ENCODE measurements at places on chromosomes 16 and 17.

- no peak for DNase-seq
Measured at GRCh38 chr16:24010440-24011089, 174.8 kb downstream of the PRKCB start.

DNA sequence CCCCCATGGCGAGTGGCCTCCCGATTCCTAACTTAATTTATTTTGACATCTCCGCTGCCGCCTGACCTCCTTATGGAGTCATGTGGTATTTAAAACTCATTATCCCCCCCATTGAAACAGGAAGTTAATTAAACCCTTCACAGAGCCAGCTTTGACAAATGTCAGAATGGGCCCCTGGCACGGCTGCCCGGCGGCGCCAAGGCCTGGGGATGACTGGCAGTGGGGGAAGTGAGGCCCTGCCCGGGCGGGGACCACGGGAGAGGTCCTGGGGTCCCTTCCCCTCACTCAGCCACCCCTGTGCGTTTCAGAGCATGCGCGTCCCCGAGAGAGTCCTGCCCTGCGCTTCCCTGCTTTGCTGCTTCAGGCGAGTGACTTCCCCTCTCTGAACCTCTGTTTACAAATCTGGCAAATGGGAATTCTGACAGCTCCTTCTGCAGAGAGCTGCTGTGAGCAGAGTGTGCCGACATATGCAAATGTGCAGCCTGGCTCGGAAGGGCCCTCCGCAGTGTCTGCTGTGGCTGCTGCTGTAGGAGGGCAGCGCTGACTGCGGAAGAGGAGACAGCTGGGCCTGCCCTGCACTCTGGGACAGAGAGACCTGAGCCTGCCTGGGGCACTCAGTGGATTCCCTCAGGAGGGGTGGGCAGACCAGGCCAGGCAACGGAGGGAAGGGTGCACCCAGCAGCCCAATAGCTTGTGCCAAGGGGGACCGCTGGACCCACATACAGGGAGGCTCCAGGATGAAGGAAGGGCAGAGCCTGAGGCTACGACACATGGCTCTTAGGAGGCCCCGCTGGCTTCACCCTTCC is 4.4 kb upstream of the ZFPM1 start:
- no peak for DNase-seq

- DNase-seq, result no peak
Measured at GRCh38 chr17:78924481-78925151, 571 bp downstream of the TIMP2 start.

- DNase-seq, result no peak
Measured at GRCh38 chr17:6558932-6559752, 2.8 kb upstream of the PITPNM3 start.

DNA sequence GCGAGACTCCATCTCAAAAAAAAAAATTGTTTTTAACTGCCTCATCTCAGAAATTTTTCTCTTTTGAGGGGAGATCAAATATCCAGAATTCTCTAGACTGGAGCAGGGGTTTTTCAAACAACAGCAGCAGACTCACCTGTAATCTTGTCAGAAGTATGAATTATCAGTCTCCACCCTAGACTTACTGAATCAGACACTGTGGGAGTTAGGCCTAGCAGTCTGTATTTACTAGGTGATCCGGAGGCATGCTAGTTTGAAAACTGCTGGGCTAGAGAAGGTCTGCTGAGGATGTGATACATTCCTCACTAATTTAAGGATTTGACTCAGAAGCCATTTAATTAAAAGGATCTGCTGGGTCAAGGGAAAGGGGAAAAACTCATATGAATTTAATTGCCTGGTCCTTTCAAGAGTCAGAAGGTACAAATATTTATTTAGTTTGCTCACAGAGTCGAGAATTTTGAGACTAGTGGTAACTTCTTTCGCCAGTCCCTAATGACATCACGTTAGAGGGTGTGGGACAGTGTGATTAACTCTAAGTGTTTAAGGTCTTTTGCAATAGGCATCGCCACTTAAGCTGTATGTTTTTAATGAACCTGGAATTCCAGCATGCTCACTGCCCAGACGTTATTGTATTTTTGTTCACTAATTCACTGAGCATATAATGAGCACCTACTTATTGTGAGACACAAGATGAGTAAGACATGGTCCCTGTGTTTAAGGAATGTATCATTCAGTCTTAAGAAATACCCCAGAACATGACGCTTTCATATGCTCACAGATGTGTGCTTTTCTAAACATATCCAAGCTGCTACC is 14.2 kb downstream of the ATP6V0A1 start:
- no peak for DNase-seq

DNA sequence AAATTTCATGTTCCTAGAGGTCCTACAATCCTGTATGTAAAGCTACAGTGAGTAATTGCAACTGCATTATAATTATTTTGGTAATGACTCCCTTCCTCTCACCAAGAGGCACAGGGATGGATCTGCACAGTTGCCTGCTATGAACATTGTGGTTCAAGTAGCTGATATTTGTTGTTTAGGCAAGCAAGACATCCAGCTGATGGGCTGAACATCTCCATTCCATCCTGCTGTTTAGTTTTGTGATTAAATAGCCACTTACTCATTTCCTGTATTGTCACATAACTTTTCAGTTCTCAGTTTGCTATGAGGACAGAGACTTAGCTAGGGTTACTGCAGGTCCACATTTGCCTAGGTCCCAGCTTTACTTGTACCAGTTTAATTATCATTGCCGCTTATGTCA is 181.2 kb upstream of the TBX2 start:
- DNase-seq, result no peak

GRCh38 chr17:9115214-9116191 is 94.2 kb downstream of the NTN1 start:
- no peak for DNase-seq

DNA sequence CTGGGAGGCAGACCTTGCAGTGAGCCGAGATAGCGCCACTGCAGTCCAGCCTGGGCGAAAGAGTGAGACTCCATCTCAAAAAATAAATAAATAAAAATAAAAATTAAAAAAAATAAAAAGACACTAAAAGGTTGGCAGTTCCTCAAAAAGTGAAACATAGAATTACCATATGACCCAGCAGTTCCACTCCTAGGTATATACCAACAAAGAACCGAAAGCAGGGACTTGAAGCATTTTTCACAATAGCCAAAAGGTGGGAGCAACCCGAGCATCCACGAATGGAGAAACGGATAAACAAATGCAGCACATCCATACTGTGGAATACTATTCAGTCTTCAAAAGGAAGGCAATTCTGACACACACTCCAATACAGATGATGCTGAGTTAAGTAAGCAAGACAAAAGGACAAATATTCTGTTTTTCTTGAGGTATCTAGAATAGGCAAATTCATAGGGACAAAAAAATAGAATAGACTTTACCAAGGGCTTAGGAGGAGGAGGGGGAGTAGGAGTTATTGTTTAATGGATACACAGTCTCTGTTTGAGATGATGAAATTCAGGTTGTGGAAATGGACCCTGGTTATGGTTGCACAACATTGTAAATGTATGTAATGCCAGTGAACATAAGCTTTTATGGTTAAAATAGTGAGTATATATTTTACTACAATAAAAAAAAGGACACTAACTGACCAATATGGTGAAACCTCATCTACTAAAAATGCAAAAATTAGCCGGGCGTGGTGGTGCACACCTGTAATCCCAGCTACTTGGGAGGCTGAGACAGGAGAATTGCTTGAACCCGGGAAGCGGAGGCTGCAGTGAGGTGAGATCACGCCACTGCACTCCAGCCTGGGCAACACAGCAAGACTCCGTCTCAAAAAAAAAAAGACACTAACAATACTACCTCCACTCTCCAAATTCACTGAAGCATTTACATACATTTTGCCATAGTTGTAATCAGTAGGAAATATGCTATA is 27.0 kb upstream of the SLC35B1 start:
- DNase-seq, result no peak

GRCh38 chr17:46072998-46073397 is 73.9 kb downstream of the STH start:
- no peak for DNase-seq

- no peak for DNase-seq
Measured at GRCh38 chr16:68722119-68723024, 14.7 kb upstream of the CDH1 start.

DNA sequence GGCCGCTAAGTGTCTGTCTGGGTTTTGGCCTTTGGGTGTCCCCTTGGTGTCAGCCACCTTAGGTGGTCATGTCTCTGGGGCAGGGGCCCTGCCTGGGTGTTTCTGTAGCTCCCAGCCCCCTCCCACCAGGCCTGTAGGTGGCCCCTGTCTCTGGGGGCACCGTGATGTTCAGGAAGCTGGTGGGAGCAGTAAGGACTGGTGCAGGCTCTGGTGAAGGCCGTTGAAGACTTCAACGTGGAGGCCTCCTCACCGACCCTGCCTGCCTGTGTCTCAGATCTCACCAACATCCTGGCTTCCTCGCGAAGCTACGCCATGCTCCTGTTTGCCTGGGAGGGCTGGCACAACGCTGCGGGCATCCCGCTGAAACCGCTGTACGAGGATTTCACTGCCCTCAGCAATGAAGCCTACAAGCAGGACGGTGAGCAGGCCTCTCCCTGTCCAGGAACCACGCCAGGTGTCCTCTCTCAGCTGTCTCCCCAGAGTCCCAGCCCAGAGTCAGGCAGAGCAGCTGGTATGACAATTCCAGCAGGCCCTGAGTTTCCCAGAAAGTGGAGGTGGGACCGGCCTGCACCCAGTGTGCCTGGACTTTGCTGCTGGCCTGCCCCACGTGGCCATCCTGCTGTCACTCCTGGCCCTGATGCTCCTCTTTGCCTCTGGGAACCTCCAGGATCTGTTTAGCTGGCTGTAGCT is 2.8 kb downstream of the ACE start:
- peak; percentile 8 for DNase-seq

DNA sequence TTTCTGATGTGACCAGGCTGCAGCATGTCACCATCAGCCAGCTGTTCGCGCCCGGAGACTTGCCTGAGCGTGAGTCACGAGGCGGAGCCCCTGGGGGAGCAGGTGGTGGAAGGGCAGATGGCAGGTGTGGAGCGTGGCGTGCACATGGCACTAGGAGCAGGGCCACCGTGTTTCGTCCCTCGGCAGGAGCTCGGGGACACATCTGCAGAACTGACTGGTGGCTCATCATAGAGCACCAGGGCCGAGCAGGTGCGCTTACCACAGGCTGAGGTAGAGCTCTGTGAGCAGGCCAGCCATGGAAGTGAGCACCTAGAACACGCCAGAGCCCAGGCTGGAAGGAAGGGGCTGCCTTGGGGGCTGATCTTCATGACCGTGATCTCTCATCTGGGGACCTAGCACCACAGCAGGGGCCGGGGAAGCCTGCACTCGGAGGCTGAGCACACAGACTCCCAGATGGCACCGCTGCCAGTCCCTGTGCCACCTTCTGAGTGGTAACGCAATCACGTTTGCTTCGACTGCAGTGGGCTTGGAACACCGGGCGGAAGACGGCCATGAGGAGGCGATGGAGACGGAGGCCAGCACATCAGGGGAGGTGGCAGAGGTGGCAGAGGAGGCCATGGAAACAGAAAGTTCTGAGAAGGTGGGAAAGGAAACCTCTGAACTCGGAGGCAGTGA is 61.8 kb upstream of the ENDOV start:
- peak; percentile 73 for DNase-seq

DNA sequence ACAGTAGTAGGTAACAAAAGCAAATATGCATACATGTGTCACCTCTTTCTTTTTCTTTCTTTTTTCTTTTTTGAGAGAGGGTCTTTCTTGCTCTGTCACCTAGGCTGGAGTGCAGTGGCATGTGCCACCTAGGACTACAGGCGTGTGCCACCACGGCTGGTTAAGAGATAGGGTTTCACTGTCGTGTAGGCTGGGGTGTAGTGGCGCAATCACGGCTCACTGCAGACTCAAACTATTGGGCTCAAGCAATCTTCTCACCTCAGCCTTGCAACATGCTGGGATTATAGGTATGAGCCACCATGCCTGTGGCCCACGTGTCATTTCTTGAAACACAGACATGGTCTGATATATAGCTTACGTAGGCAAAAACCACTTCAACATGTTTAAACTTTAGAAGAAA is 397.7 kb upstream of the PMFBP1 start:
- DNase-seq, result no peak

DNA sequence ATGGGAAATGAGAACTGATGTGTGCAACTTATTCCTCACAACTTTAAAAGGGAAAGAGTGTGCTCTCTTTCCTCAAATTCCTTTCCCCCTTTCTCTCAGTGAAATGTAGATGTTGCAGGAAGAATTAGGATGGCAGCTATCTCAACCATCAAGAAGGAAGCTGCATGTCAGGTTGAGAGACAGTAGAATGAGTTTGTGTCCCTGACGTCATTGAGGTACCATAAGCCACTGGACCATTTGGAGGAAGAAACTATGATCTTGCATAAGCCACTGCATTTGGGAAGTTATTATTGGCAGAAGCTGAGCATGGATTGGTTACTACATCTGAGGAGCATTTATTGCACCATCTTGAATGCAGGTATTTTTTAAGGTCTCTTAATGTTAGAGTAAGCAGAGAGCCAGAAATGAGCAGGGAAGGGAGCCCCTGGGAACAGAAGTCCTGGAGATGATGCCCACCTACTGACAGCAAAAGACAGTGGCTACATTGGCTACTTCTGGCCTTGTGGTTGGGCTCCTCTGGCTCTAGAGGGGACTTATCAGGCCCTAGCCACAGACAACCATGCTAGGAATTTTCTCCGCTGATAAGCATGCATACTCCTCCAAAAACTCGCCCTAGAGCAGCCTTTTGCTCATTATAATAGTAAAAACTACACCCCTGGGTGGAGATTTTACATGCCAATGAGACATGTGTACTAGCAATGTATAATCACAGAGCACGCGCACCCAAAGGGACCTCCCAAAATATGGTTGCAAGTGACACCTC is 249.0 kb upstream of the SALL1 start:
- no peak for DNase-seq

- no peak for DNase-seq
Measured at GRCh38 chr17:65522751-65523404, 38.6 kb downstream of the AXIN2 start.

DNA sequence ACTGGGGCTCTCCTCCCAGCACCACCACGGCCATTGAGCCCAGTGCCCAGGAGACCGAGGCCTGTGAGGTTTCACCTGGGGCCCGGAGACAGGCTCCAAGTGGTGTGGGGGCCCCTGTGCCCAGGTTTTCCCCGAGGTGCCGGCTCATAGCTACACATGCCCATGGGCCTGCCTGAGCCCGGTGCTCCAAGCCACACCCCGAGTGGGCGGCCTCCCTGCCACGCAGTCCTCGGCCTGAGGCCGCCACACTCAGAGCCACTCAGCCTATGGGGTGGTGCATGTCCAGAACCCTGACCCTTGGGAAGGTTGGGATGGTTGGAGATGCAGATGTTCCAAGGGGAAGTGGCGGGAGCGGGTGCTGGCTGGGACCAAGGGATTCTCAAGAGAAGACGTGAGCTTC is 24.1 kb downstream of the JPH3 start:
- DNase-seq, result no peak

DNA sequence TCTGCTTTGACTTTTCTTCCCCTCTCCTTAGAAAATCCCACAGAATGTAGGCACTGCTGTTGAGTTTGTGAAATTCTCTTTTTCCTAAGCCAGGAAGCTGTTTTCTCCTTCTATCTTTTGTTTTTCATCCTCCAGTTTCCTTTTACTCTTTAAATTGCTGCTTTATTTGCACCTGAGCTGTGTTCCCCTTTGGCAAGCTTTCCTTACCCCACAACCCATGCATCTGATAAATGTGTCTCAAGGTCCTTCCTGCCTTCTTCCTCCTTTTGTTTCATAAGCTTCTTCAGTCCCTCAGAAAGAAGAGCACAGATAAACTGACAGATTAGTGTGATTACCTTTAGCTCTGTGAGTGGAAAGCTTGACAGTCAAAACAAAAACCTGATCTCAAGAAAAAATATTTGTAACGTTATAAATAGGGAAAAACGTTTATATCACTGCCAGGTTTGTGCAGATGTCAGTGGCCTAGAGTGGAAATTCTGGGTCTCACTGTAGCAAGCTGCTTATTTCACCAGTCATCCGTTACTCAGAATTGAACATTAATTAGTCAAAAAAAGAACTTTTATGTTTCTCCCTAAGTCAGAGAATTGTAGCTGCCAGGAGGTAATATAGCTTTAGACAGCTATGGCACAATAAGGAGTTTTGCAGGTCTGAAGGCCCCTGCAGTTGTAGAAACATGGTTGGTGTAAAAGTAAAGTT is 23.6 kb downstream of the GSDMB start:
- DNase-seq, result no peak
